ENCODE measurements at places on chromosomes 4 and X. TPM values are rescaled to one million over a fixed set of nuclear protein-coding genes. Genes with fewer than 3 reads are reported as not detected.

Gene CT45A2
- not detected for total RNA-seq

Gene SLITRK2
- not detected for total RNA-seq

Gene HS6ST2
- under 0.01 TPM for total RNA-seq

Gene LRAT
- total RNA-seq, result 0.15 TPM

Measured in smooth muscle cell of trachea (primary cell).